COLO829 (cell line): ENCODE measurements at places on chromosomes 2 and 18.

DNA sequence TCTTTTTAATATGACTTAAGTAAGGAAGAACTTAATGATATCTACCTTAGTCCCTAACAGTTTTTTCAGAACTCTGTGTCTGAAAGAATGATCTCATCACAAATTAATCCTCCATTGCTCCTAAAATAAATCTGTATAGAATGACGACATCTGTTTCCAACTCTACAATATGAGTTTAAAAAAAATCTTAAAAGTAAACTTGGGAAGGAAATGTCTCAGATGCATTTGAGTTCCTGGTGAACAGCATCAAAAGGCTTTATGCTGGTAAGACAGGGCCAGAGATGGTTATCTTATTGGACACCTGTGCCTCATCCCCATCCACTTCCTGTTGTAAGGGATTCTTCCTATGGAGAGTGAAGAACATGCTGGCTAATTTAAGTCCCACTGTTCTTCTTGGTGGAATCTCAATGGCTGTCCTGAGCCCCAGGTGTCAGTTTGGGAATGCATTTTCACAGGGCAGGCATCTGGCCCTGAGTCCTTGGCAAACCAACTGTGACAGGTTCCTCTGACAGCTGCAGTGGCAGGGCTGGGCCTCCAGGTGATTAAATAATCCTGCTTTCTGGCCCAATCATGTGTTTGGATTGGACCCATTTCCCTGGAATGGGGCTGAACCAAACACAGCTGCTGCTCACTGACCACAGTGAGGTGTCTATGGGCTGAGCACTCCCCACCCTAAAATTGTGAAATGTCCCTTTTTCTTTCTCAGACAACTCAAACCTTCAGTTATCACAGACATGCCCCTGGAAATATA lies 12.9 kb upstream of the NCKAP5 start:
- DNase-seq = no peak

- no peak for DNase-seq
These were observed 18.5 kb downstream of the TRAK2 start for GRCh38 chr2:201432621-201433393.

- DNase-seq = no peak
These were observed 51.3 kb downstream of the DDX1 start for GRCh38 chr2:15642815-15643500.

- no peak for DNase-seq
These were observed 21.3 kb downstream of the OTOF start for GRCh38 chr2:26456440-26457250.

GRCh38 chr2:586641-587076 lies 90.5 kb downstream of the TMEM18 start:
- no peak for DNase-seq

DNA sequence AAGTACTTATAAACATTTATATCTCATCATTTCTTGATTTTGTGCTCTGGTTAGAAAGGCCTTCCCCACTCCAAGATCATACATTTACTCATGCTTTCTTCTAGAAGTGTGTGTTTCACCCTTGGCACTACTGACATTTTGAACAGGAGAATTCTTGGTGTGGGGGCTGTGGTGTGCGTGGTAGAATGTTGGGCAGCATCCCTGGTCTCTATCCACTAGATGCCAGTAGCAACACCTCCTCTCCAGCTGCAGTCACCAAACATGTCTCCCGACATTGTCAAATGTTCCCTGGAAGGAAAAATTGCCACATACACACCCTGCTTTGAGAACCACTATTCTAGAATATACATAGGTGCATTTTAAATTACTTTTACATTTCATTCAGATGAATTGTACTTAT lies 8.7 kb upstream of the TGIF1 start:
- no peak for DNase-seq

- no peak for DNase-seq
These were observed 69.1 kb upstream of the NFATC1 start for GRCh38 chr18:79326413-79327198.

DNA sequence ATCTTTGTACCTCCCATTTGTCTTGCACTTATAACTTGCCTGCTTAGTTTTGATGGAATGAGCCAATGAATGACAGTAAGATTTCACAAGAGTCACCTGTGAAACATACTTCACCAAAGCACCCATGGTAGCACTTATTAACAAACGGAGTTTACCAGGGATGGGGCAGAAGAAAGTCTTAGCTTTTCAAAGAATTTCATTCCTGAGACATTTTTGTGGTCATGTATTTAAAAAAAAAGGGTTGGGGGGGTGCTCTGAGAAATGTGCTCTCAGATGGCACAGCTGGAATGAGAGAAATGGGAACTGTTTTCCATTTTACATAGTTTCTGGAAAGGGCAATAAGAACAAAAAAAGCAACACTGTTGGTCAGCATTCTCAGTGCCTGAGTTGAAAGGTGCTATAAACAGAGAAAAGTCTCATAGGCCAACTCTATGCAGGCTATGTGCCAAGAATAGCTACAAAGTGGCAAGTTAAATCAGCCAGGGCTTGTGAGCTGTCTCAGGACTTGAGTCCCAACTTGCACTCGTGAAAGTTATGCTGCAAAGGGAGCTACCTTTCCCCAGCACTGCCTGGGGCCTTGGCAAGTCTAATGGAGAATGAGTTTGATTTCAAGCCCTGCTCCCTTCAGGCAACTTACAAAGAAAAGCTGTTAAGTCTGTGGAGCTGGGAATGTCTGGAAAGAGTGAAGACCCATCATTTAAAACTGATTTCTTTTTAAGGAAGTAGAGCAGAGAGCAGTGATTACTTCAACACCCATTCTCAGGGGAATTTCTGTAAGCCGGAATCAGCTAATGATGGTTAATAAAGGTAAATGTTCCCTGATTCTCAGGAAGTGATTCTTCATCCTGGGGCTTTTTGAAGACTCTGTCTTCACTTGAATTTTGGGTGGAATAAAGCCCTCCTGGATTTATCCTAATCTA lies 170.6 kb downstream of the SLC8A1 start:
- no peak for DNase-seq

DNA sequence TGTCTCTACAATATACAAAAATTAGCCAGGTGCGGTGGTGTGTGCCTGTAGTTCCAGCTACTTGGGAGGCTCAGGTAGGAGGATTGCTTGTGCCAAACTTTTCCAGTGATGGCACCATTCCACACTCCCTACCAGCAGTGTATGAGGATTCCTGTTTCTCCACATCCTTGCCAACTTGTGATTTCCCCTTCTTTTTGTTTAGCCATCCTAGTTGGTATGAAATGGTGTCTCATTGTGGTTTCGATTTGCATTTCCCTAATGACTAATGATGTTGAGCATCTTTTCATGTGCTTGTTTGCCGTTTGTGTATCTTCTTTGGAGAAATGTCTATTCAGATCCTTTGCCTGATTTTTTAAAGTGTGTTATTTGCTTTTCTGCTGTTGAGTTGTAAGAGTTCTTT lies 41.0 kb downstream of the EPB41L5 start:
- DNase-seq = no peak

DNA sequence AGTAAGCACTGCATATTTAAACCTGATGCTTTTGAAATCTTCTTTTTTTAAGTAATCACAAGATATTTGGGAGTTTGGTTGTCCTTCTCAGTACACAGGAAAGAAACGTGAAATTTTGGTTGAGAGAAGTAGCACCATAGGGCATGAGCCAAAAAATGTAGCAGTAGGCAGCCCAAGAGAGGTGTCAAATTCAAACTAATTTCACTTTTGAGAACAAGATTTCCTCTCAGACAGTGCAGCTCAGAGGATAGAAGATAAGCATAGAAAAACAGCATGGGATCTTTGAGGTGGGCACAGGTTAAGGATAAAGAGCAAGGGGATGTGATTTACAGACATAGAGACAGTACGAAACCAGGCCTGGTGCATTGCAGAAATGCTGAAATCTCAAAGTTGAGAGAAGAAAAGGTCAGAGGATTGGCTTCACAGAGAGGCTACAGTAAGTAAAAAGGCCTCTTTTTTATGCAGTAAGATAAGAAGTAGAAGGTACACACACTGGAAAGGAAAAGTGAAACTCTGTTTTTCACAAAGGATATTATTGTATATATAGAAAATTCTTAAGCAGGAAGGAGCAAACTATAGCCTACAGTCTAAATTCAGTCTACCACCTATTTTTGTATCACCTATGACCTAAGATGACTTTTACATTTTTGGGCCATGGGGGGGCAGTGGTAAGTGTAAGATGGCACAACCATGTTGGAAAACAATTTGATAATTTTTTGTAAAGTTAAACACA lies 89.8 kb downstream of the PKP4 start:
- peak; percentile 8 for DNase-seq

- no peak for DNase-seq
These were observed 45.0 kb upstream of the ALPP start for GRCh38 chr2:232333361-232334135.

GRCh38 chr18:27856820-27857219 lies 320.1 kb downstream of the CDH2 start:
- DNase-seq = no peak

DNA sequence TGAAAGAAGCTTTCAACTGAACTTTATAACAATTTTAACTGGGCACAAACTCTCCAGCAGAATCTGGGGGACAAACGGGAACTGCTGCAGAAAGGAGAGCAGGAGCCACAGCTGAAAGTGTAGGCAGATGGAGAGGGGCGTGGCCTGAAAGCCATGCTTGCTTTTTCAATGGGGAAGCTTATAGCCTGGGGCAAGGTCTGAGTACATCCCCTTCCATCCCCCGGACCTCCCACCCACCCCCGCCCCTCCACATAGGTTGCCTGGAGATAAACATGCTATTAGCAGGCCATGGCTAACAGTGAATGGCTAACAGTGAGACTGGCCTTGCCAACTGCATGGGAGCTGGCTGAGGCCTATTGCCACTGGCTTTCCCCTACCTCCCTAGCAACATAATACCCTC lies 317.9 kb upstream of the TANK start:
- no peak for DNase-seq

GRCh38 chr2:197889041-197889440 lies 84.6 kb downstream of the PLCL1 start:
- peak; percentile 35 for DNase-seq

DNA sequence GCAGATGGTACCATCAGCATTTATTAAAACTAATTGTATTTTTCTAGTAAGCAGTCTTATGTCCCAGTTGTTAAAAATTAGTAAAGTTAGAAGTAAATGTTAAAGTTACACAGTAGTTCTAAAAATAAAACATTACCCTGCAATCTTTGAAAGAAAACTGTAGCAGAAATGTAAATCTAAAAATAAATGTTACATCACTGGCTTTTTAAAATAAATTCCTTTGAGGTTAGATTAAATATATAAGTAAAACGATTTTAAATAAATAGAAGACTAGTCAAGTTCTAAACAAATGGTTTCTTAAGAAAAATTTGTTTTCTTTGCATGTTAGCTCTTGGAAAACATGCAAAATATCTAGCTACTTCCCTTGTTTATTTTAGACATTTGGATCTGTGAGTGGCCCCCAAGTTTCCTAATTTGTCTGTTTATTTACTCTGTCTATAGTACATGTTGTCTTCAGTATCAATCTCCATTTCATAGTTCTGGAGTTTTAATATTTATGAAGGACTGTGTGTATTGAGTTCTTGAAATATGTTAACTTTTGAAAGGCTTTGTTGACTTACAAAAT lies 58.2 kb downstream of the GLS start:
- DNase-seq = no peak

GRCh38 chr2:27093430-27094352 lies 7.1 kb downstream of the KHK start:
- DNase-seq = no peak

DNA sequence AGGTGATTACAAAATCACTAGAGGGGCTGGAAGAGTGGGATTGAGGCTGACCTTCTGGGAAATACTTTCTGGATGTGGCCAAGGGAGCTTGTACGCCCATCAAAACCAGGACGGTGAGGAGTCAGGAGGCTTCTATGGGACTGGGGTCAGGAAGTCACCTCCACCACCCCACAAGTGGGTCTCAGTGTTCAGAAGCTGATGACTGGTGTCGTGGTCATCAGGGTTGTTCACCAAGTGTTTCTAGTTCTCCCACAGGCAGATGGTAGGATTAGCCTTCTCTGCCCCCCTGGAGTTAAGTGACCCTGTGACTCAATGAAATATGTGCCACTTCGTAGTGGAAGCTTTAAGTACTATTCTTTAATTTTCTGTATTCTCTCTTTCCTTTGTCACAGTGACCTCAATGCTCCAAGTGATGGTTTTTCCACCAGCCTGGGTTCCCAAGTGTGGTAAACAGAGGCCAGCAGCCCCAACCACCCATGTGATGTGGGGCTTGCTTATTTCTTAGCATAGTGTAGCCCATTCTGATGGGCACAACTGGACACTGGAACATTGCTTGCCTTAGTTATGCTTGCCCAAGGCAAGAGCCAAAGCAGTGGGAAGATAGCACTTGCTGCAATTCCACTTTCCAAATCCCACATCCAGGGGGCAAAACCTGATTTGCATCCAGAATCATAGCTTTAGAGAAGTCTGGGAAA lies 258.8 kb downstream of the CYP26B1 start:
- DNase-seq = no peak

- DNase-seq = no peak
These were observed 577.4 kb downstream of the ZEB2 start for GRCh38 chr2:143942486-143942885.

- DNase-seq = no peak
These were observed 12.6 kb upstream of the KDSR start for GRCh38 chr18:63379639-63379962.

DNA sequence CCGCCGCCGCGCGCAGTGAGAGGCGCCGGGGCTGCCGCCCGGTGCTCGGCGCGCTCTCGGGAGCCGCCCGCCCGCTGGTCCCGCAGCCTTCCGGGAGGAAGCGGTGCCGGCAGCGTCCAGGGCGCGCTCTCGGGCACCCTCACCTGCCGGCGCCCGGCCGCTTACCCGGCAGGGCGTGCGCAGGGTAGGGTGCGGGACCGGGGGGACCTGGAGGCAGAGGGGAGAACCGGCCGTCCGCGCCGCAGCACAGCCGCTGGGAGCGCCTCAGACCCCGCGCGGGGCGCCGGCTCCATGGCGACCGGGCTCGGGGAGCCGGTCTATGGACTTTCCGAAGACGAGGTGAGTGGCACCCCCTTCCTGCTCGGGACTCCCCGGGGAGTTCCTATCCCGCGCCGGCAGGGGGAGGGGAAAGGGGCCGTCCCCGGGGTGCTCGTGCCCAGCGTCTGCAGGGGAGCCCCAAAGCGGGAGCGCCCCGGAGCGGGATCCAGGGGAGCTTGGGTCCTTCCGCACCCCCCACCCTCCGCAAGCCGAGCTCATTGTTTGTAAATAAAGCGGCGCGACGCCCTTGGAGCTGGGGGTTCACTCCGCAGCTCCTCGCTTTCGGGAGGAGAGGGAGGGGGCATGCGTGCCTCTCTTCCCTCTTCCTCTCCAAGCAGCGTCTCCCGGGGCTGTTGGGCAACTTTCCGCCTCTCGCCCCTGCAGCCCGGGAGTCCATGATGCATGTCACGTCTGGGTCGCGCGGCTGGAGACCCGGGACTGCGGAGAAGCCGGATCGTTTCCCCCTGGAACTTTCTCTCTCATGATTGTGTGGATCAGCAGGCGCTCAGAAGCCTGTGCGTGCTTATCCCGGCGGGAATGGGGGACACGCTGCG lies 580 bp downstream of the NEDD4L start:
- no peak for DNase-seq
